Activated B cell treated with CpG ODN at 0.5 μM for 24 hours (primary cell): ENCODE measurements at places on chromosomes 7 and 10.

DNA sequence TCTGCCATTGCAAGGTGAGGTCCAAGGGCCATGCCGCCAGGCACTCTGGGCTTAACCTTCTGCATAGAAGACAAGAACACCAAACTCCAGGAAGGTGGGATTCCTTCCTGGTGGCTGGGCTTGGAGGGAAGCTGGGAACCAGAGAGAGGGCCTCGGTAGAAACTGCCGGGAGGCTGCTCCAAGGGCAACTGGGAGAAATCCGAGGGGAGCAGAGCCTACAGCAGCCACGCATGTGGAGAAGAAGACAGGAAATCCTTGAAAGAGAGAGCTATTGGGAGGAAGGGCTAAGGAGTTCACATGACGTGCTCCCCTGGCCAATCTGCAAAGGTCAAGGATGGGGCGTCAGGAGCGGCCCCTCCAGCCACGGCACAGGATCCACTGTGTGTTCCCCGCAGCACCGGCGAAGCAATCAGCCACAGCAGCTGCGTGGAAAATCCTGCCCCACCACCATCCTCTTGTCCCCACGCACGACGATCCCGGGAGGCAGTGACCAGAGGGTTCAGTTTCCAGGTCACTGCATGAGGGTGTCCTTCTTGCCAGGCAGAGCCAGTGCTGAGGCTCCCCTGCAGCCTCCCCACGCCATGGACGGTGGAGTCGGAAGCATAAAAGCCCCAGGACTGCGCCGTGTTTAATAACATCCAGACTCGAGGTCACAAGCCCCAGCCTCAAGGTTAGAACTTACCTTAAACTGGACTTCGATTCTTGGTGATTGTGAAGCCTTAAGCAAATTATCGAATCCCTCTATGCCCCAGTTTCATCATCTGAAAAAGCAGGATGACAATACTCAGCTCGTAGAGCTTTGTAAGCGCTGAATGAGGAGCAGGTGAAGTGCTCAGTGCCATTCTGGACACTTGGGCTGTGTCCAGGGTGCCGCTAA lies 8.6 kb upstream of the PPP2R2D start:
- peaks cover 11% of the 10 kb centered on the region for H3K27me3 ChIP-seq
- no peaks in the 10 kb centered on the region for H3K4me1 ChIP-seq
- no peak overlapping the region for H3K27ac ChIP-seq
- DNase-seq: no peak

GRCh38 chr7:138755842-138756590 lies 41.8 kb upstream of the TMEM213 start:
- no peaks in the 10 kb centered on the region for H3K36me3 ChIP-seq
- no peak overlapping the region for H3K27ac ChIP-seq
- DNase-seq: no peak
- H3K4me1 ChIP-seq: no peaks in the 10 kb centered on the region
- H3K27me3 ChIP-seq: peaks cover 4% of the 10 kb centered on the region

GRCh38 chr10:130484468-130485180 lies 348.4 kb downstream of the GLRX3 start:
- H3K27ac ChIP-seq: no peak overlapping the region
- H3K4me3 ChIP-seq: no peak overlapping the region
- no peak for DNase-seq
- no peaks in the 10 kb centered on the region for H3K4me1 ChIP-seq
- no peaks in the 10 kb centered on the region for H3K36me3 ChIP-seq
- H3K27me3 ChIP-seq: no peaks in the 10 kb centered on the region

GRCh38 chr7:9600974-9601373 lies 1167.6 kb downstream of the NXPH1 start:
- no peak overlapping the region for H3K27ac ChIP-seq
- no peaks in the 10 kb centered on the region for H3K4me1 ChIP-seq
- no peaks in the 10 kb centered on the region for H3K27me3 ChIP-seq
- DNase-seq: no peak
- no peak overlapping the region for H3K4me3 ChIP-seq
- H3K36me3 ChIP-seq: no peaks in the 10 kb centered on the region

DNA sequence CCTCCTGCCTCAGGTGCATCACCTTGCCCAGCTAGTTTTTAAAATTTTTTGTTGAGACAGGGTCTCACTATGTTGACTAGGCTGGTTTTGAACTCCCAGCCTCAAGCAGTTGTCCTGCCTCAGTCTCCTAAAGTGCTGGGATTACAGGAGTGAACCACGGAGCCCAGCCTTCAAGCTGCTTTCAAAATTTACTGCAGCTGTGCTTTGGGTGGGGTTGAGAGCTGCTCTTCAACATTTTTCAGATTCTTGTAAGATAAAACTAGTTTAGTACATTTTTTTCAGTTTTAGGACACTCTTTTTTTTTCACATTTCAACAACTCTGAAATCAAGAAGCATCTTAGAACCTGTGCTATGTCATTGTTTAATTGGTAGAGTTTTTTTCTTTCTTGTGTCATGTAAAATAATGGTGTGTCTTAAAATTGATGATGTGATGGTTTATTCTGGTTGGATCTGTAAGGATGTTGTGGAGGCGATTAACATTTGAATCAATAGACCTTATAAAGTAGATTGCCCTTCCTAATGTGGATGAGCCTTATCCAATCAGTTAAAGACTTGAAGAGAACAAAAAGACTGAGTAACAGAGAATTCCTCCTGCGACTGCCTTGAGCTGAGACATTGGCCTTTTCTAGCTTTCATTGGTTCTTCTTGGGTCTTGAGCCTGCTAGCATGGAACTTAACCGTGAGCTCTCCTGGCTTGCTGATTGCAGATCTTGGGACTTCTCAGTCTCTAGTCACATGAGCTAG lies 13.5 kb downstream of the PLEKHA8 start:
- H3K4me1 ChIP-seq: no peaks in the 10 kb centered on the region
- H3K36me3 ChIP-seq: peaks cover 15% of the 10 kb centered on the region
- no peak overlapping the region for H3K4me3 ChIP-seq
- DNase-seq: no peak
- no peak overlapping the region for H3K27ac ChIP-seq
- no peaks in the 10 kb centered on the region for H3K27me3 ChIP-seq

DNA sequence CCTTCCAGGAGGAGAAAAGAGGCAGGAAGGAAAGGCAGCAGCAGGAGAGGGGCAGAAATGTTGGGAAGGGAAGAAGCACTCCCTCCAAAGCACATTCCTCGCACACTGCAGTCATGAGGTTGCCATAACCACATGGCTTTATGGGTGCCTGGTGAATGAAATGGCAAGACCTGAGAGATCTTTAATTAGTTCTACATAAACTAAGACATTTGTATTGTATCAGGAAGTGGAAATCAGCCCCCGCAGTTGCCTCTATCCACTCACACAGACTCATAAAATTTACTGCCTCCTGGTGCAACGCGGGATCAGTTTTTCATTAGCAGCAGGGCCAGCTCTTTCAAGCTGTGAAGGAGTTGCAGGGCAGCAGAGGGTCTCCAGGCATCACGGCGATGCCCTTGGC lies 106.4 kb downstream of the COL13A1 start:
- no peak overlapping the region for H3K27ac ChIP-seq
- no peaks in the 10 kb centered on the region for H3K4me1 ChIP-seq
- DNase-seq: no peak
- H3K36me3 ChIP-seq: no peaks in the 10 kb centered on the region
- H3K4me3 ChIP-seq: no peak overlapping the region

DNA sequence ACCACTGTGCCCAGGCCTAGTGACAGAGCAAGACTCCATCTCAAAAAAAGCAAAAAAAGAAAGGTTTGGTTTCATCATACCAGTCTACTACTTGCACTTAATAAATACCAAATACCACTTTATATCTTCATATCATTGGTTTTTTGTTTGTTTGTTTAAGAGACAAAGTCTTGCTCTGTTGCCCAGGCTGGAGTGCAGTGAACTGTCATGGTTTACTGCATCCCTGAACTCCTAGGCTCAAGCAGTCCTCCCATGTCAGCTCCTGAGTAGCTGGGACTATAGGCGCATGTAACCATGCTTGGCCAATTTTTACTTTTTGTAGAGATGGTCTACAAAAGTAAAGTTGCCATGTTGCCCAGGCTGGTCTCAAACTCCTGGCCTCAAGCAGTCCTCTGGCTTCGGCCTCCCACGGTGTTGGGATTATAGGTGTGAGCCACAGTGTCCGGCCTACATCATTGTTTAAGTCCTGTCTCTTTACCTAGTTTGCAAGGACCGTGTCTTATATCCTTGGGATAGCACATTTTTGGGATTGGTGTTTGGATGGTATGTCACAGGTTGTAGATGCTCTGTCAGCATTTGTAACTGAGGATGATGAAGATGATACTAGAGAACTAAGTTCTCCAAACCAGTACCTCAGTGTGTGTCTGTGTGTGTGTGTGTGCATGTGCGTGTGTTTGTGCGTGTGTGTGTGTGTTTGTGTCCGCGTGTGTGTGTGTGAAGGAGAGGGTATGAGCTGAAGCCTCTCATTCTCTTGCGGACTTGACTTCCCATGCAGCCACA lies 9.3 kb downstream of the LMTK2 start:
- DNase-seq: no peak
- H3K27ac ChIP-seq: no peak overlapping the region
- H3K4me1 ChIP-seq: peaks cover 2% of the 10 kb centered on the region
- H3K27me3 ChIP-seq: no peaks in the 10 kb centered on the region
- H3K4me3 ChIP-seq: no peak overlapping the region

DNA sequence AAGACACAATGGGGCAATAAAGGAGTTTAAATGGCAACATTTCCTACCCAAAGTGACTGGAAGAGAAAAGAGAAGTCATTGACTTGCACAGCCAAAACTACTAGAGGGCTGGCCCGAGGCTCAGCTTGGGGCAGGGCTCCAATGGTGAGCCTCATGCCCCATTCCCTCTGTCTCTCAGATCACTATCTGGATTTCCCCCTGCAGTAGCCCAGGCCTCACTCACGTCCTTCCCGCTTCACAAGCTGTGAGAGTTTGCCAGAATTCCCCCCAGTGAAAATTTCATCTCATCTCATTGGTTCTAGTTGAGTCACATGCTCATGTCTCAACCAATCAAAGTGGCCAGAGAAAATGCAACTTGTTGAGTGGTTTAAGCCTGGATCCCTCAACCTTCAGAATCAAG lies 181.3 kb downstream of the WDR11 start:
- no peak for DNase-seq
- no peaks in the 10 kb centered on the region for H3K4me1 ChIP-seq
- H3K4me3 ChIP-seq: no peak overlapping the region
- no peaks in the 10 kb centered on the region for H3K27me3 ChIP-seq
- H3K36me3 ChIP-seq: no peaks in the 10 kb centered on the region

GRCh38 chr10:122154545-122155366 lies 116.3 kb upstream of the BTBD16 start:
- H3K27ac ChIP-seq: no peak overlapping the region
- H3K4me3 ChIP-seq: no peak overlapping the region
- H3K4me1 ChIP-seq: no peaks in the 10 kb centered on the region
- no peak for DNase-seq
- no peaks in the 10 kb centered on the region for H3K36me3 ChIP-seq
- H3K27me3 ChIP-seq: peaks cover 11% of the 10 kb centered on the region

GRCh38 chr7:50333221-50333651 lies 28.7 kb downstream of the IKZF1 start:
- no peak overlapping the region for H3K4me3 ChIP-seq
- peaks cover 53% of the 10 kb centered on the region for H3K36me3 ChIP-seq
- H3K27me3 ChIP-seq: no peaks in the 10 kb centered on the region
- H3K4me1 ChIP-seq: peaks cover 5% of the 10 kb centered on the region
- DNase-seq: no peak
- no peak overlapping the region for H3K27ac ChIP-seq

DNA sequence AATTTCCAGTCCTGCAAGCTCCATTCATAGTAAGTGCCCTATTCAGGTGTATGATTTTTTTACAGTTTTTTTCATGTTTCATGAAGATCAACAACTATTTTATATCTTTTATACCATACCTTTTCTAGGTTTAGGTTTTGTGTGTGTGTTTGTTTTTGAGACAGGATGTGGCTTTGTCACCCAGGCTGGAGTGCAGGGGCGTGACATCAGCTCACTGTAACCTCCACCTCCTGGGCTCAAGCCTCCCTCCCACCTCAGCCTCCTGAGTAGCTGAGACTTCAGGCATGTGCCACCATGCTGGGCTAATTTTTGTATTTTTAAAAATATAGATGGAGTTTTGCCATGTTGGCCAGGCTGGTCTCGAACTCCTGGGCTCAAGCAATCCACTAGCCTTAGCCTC lies 35.0 kb downstream of the ARMH3 start:
- H3K36me3 ChIP-seq: peaks cover 63% of the 10 kb centered on the region
- H3K4me1 ChIP-seq: no peaks in the 10 kb centered on the region
- DNase-seq: no peak

GRCh38 chr7:137619181-137619580 lies 227.6 kb downstream of the DGKI start:
- no peaks in the 10 kb centered on the region for H3K4me1 ChIP-seq
- H3K27ac ChIP-seq: no peak overlapping the region
- H3K4me3 ChIP-seq: no peak overlapping the region

DNA sequence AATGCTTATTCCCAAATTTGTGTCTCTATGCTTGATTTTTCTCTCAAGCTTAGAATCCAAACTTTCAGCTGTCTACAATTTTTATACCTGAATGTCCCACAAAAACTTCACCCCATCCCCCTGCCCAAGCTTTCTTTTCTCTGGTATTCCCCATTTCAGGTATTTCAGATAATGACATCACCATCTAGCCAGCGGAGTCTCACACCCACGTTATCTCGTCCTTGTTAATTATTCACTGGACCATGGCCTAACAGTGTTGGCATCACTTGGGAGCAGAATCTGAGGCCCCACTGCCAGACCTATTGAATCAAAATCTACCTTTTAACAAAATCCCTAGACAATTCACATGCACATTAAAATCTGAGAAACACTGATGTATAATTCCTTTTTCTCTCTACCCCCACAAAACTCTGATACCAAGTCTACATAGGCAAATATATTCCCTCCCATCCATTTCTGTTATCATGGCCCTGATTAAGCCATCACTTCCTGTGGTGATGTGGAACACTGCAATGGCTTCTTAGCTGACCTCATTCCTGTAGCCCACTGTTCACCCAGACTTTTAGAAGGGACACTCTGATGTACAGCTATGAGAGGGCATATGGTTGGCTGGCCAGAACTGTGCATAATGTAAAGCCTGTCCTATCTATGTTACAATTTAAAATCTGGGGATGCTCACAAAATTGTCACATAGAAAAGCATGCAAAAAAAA lies 31.4 kb downstream of the ZNF438 start:
- peaks cover 2% of the 10 kb centered on the region for H3K36me3 ChIP-seq
- H3K4me1 ChIP-seq: peaks cover 11% of the 10 kb centered on the region
- H3K4me3 ChIP-seq: no peak overlapping the region
- no peak overlapping the region for H3K27ac ChIP-seq
- no peak for DNase-seq

GRCh38 chr7:1977876-1978441 lies 254.8 kb downstream of the MAD1L1 start:
- no peak overlapping the region for H3K4me3 ChIP-seq
- no peaks in the 10 kb centered on the region for H3K27me3 ChIP-seq
- peaks cover 25% of the 10 kb centered on the region for H3K36me3 ChIP-seq
- no peak overlapping the region for H3K27ac ChIP-seq
- peaks cover 26% of the 10 kb centered on the region for H3K4me1 ChIP-seq
